Uterine smooth muscle cell (primary cell): ENCODE measurements at places on chromosomes 7 and 10. TPM values are rescaled to one million over a fixed set of nuclear protein-coding genes. Genes with fewer than 3 reads are reported as not detected.

UBN2 gene
- total RNA-seq, result 5.6 and 7.9 TPM in 2 replicates

UFSP1 gene
- 7.2 and 9.9 TPM in 2 replicates for total RNA-seq

VWA2 gene
- not detected in 2 replicates for total RNA-seq

UPK3B gene
- not detected in 2 replicates for total RNA-seq

INPP5A gene
- 43.4 and 60.0 TPM in 2 replicates for total RNA-seq

SLC16A9 gene
- total RNA-seq, result 1.1 and 1.2 TPM in 2 replicates

TLX1 gene
- not detected in 2 replicates for total RNA-seq

JCAD gene
- 1.4 and 2.5 TPM in 2 replicates for total RNA-seq

CUBN gene
- total RNA-seq, result 0.87 and 1.5 TPM in 2 replicates

PRSS1 gene
- not detected in 2 replicates for total RNA-seq

CLEC5A gene
- under 0.01 TPM in 1 of 2 replicates, not detected in the other for total RNA-seq

KCNIP2 gene
- 0.55 and 0.62 TPM in 2 replicates for total RNA-seq

FOXK1 gene
- total RNA-seq, result 33.6 and 38.5 TPM in 2 replicates

IQUB gene
- 0.50 and 0.55 TPM in 2 replicates for total RNA-seq

AGMO gene
- total RNA-seq, result not detected in 2 replicates

MSMB gene
- 0.62 TPM in 1 of 2 replicates, not detected in the other for total RNA-seq

CISD1 gene
- total RNA-seq, result 20.6 and 25.7 TPM in 2 replicates

MALRD1 gene
- total RNA-seq, result 0.33 and 0.87 TPM in 2 replicates

TMEM176A gene
- 0.22 TPM in 1 of 2 replicates, not detected in the other for total RNA-seq

GRM3 gene
- not detected in 2 replicates for total RNA-seq

GSTO2 gene
- 1.7 and 5.1 TPM in 2 replicates for total RNA-seq

PRKAR2B gene
- total RNA-seq, result 15.6 and 23.4 TPM in 2 replicates

EBLN1 gene
- total RNA-seq, result not detected in 2 replicates

C1QL3 gene
- not detected in 2 replicates for total RNA-seq

BPGM gene
- total RNA-seq, result 29.0 and 41.3 TPM in 2 replicates

HMX3 gene
- total RNA-seq, result not detected in 2 replicates

CTTNBP2 gene
- 5.4 and 7.0 TPM in 2 replicates for total RNA-seq

OR2A25 gene
- total RNA-seq, result not detected in 2 replicates

PIK3CG gene
- not detected in 2 replicates for total RNA-seq

IDI2 gene
- not detected in 2 replicates for total RNA-seq

CDH23 gene
- total RNA-seq, result under 0.01 and 0.12 TPM in 2 replicates

PCDH15 gene
- total RNA-seq, result 0.11 and 0.12 TPM in 2 replicates

AKR1C8 gene
- total RNA-seq, result not detected in 2 replicates

GPRIN2 gene
- not detected in 2 replicates for total RNA-seq
